Stimulated activated CD4-positive, alpha-beta T cell treated with anti-CD3 and anti-CD28 coated beads, Interleukin-15, amount 100 ng/mL, for 48 hours (primary cell): ENCODE measurements at places on chromosomes 2 and 18.

GRCh38 chr2:71003966-71004755 is 9.5 kb upstream of the TEX261 start:
- DNase-seq, result no peak

GRCh38 chr2:207154556-207155510 is 10.9 kb downstream of the KLF7 start:
- DNase-seq, result no peak

- no peak for DNase-seq
Observed at GRCh38 chr2:144464730-144465129, 55.2 kb downstream of the ZEB2 start.

DNA sequence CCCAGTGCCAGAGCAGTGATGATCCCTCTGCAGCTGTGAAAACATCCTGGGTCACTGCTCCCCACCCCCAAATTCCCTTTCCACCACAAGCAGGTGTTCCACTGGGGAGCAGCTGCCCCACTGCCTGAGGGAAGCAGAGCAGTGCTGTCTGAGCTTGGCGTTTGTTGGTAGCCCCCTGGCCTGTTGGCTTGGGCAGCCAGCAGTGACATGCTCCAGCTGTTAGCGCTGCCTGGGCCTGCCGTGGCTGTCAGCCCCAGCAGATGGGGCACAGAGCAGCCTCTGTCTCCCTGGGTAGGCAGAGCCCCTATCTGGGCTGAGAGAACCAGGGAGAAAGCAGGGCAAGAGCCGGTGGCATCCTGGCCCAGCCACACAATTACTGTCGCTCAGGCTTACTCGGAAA is 247.7 kb downstream of the GLI2 start:
- DNase-seq, result no peak

GRCh38 chr2:3022841-3023372 is 354.7 kb downstream of the EIPR1 start:
- DNase-seq, result no peak

DNA sequence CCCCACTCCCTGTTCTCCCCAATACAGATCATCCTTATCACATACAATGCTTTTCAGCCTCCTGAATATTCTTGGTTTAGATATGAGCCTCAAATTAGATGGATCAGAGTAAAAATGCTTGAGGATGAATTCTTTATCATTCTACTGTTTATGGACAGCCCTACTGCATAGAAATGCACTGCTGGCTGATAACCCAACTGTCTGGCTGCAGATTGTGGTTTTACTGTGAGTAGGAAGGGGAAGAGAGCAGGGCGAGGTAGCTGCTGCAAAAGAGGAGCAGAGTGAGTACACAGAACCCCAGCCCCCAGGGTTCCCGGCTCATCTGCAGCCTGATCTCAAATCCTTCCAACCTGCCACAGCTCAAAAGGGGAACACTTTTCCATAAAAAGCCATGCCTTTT is 29.4 kb upstream of the NCOA1 start:
- no peak for DNase-seq
